ENCODE measurements at places on chromosomes 3 and 15.

GRCh38 chr3:122314228-122314876 is 10.7 kb upstream of the CSTA start:
- no peak for DNase-seq

DNA sequence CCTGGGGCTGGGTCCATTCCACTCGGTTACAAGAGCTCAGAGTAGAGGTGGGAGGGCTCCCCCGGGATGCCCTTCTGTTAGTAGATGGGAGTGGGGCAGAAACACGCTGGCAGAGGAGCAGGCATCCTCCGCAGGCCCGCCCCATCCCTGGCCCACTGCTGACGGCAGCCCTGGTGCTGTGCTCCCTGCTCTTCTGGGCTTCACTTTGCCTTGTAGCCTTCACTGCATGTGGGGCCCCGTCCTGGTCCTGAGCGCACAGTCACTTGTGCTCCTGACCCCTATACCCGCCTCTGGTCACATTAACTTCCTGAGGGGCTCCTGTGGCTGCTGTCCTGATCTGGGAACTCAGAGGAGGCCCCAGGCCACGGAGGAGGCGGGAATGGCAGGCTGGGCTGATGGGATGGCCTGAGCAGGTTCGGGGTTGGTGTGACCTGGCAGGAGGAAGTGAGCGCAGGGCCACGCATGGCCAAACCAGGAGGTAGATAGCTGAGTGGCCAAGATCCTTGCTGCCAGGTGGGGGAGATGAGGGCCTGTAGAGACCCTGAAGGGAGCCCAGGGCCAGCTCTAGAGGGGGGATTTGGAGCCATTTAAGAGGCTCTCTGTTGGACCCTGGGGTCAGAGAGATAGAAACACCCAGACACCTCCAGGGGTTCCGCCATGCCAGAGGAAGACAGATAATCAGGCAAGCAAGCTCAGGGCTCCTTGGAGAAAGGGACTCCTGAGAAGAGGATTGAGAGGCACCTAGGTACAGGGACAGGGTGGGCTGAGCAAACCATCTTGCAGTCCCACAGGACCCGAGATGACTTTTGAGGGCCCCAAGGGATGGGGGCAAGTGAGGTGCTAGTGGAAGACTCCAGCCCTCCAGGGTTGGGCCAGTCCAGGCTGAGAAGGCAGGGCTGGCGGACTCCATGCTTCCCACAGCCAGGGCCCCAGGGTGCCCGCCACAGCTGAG is 92.2 kb upstream of the PRR23E start:
- DNase-seq: no peak

DNA sequence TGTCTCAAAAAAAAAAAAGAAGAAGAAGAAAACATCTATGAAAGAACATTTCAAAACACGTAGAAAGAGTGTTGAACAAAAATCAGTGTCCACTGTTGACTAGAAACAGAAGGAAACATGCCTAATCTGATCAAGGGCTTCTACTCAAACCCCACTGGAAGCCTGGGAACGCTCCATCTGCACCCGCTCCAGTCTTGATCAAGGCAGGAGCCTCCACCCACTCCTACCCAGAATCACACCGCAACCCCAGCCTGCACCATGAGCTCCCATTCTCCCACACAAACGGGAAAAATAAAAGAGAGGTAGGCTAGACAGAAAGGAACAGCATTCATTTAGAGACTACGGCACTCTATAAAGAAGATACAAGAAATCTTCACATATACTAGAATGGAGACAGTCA is 40.9 kb upstream of the OCA2 start:
- DNase-seq: no peak

DNA sequence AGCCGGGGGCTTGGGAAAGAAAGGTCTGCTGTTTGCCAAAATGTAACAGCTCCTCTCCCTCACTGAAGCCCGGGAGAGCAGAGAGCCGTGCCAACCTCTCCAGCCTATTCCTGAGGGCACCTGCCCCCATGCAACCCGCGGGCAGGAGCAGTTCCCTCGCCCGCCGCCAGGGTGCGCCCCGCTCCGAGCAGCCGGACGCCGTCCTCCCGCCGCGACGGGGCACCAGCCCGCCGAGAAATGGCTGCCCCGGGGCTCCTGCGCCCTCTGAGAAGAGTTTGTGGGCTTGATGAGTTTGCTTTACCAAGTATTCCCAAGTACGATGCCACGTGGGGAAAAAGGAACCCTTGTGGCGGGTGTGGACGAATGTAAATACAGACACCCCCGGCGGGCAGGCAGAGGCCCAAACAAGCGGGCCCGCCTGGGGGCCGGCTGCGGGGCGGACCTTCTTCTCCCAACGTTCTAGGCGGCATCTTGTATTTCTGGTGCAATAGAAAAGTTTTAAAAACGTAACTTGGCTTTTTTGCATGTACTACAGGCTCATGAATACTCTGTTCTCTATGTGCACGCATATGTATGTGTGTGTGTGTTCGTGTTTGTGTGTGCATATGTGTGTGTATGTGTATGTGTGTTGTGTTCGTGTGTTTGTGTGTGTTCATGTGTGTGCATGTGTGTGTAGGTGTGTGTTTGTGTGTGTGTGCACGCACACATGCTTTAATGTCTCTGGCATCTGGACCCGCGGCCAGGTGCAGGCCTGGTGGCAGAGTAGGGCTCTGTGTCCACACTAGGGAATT is 162.9 kb downstream of the CHSY1 start:
- DNase-seq: peak; percentile 77

DNA sequence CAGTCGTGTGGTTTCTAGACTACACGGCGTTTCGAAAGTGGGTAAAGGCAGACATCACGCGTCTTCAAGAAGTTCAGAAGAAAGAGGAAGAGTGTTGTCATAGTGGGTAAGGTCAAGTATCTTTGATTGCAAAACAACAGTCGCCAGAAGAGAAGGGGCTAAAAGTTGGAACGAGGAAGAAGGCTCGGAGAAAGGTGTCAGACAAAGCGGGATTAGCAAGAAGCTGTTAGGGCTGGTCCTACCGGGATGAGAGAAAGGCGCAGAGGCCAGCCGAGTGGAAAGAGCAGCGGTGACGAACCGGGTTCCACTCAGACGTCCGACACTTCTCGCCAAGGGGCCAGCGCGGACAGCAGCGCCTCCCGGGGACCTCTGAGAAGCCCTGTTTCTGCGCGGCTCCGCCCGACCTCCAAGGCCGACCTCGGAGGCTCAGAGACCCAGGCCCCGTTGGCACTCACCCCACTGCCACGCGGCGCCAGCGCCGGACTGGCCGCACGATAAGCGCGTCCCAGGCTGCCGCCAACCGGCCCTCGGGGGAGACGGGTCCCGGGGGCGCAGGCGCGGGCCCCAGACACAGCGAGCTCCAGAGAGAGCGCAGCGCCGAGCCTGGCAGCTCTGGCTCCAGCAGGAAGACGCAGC is 436 bp downstream of the ADPGK start:
- peak; percentile 16 for DNase-seq

GRCh38 chr3:44942202-44942921 is 33.6 kb downstream of the ZDHHC3 start:
- DNase-seq: no peak

DNA sequence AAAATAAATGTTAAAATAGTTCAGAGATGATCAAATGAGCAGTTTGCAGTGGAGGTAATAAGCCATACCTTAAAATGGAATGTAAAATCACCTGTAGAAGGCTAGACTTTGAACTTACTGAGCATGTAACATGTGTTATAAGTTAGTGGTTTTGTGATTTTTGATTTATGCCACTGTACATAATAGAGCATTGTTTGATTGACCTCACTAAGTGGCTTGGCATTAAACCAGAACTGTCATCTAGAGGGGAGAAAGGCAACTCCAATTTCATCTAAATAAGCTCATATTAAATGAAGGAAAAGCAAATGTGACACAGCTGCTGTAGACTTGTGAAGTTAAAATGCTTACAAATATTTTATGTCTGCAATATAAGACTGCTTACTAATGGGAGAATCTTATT is 387.9 kb downstream of the ZIC1 start:
- DNase-seq: no peak

DNA sequence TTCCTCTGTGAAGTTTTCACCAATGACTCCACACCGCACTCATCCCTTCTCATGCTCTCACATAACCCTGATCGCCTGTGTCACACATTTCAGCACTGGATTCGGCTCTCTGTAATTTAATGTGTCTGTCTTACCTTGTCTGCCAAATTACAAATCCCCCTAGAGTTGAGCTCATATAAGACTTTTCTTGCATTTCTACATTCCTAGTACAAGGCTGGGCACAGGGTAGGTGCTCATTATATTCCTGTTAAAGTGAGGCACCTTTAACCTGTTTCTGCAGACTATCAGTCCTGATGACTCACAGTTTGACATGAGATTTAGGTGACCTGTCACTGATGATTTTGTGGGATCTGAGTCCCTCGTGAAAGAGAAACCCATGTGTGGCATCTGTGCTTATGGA is 22.6 kb downstream of the TGM5 start:
- DNase-seq: no peak

DNA sequence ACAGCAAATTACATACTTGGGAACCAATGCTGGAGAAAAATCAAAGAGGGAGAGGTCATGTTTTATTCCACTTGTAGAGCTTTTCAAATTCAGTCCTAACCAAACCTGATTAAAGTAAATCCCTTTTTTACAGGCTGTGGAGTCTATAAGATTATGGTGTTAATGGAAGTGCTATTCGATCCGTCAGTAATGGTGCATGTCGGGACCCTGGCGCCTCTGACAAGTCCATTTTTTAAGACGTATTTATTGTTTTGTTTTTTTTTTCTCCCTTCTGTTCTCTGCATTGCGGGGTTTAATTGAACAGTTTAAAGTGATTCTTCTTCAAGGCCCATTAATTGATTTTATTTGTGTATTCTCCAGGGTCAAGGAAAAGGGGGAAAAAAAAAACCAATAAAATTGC is 725.9 kb downstream of the TUSC7 start:
- DNase-seq: no peak

DNA sequence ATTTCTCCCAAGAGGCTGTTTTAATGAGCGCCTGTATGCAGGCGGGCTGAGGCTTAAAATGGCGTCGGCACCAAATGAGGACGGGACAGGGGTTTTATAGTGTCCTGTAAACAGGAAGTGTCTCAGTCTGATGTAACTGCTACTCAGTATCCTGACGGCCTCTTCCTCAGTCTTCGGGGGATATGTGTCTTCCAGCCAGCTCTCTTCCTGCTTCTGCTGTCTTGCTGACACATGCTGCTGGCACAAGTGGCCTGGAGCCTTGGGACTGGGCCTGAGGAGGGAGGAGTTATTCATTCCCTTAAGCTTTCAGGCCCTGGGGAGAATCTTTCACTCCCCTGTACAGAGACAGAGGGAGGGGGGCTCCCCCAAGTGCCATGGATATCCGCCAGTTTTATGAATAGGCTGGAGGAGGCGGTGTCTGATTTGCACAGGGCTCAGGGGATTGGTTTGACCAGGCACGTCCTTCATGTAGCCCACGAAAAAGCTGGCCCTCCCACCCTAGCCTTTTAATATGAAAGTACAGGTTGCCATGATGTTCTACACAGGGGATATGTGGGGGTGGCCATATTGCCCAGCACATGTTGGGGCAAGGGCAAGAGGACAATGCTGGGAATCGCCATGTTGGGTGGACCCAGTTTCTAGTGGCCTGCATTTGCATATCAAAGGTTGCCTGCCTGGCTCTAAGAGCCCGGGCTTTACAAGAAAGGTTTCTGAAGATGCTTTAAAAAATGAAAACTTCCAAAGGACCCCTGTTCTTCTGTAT is 19.9 kb downstream of the NDUFB4 start:
- DNase-seq: no peak

- no peak for DNase-seq
Observed at GRCh38 chr3:44464509-44464908, 13.0 kb downstream of the ZNF445 start.

GRCh38 chr15:32967521-32967920 is 227.0 kb downstream of the FMN1 start:
- DNase-seq: no peak

DNA sequence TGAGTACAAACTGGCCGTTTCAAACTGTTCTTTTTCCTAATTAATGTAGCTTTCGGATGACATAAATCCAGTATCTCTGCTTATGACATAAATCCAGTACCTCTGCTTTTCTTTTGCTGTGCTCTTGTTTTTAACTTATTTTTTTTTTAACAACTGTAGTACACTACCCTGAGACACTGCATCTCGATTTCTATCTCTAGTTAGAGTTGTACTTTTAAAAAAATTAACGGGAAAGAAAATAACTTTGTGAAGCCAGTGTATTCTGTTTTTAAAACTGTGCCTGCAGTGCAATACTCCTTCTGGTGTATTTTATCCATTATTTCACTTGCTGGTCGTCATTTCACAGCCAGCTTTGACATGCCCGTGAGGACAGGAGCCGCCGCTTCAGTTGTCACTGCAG is 46.6 kb downstream of the ASB7 start:
- no peak for DNase-seq

DNA sequence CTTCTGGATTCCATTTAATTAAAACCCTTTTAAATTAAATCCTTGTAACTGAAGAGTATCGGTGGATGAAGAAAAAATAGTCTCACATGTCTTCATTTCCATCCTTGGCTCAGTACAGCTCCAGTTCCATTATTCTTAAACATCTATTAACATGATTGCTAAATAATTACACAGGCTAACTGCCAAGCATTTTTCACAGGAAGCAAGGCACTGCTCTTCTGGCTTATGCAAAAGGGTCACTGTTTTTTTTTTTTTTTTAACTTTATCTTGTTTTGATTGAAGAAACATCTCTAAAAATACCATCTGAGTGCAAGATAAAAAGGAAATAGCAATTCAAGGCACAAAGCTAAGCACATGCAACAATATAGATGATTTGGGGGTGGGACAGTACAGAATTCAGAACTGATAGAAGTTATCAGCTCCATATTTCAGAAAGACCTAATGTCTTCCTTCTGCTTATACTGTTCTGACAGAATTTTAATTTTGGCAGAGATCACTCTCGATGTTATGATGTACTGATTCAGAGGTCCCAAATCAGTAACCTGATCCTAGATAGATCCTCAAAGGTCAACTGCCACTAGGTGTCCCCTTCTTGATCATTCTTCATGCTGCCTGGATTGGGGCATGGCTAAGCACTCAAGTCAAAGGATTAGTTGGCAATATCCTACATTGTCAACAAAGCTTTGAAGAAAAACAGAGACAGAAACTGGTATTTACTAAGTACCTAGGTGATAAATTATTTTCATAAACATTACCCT is 57.8 kb upstream of the ACTC1 start:
- no peak for DNase-seq

DNA sequence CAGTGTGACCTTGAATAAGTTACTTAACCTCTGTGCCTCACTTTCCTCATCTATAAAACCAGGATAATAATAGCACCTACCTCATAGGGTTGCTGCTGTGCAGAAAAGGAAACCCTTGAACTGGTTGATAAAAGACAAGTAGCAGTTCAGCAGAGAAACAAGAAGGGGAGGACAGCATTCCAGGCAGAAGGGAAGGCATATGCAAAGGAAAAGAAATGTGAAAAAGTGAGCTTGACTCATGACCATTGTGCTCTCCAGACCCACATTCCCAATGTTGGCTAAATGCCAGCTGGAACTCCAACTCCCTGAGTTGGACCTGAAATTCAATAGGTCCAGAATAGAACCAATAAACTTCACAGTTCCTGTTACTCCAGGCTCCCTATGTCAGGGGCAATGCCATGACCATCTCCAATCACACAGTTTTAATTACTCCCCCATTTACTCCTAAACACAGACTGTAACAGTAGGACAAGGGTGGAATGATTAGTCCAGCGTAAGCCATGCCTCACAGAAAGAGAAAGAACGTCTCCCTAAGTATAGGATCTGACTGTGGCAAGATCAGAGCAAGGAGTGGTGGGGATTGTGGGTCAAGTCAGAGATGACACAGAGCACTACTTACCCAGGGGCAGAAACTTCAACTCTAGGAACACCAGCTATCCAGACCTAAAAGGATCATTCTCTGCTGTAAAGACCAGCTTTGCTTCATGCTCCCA is 26.9 kb downstream of the PRKAR2A start:
- no peak for DNase-seq

Measured in activated CD4-positive, alpha-beta T cell treated with anti-CD3 and anti-CD28 coated beads, Interleukin-2, amount 50 U/mL, for 1 hour (primary cell).